SK-N-MC (cell line): ENCODE measurements at places on chromosomes 5 and 9.

DNA sequence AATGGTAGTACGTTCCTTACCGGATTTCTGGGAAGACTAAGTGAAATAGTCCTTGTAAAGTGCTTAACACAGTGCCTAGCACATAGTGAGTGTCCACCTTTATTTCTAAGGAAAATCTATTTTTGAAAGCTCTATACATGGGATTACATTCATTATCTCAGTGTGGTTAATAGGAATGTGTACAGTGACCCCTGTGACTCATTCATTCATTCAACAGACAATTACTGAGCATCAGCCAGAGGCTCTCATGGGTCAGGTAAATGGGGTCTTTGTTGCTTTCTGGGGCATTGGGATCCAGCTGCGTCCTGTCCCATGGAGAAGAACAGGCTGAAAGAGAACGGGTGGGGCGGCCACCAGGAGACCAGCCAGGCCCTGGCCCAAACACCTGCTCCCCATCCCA lies 226.2 kb upstream of the TBC1D2 start:
- no peak for DNase-seq

DNA sequence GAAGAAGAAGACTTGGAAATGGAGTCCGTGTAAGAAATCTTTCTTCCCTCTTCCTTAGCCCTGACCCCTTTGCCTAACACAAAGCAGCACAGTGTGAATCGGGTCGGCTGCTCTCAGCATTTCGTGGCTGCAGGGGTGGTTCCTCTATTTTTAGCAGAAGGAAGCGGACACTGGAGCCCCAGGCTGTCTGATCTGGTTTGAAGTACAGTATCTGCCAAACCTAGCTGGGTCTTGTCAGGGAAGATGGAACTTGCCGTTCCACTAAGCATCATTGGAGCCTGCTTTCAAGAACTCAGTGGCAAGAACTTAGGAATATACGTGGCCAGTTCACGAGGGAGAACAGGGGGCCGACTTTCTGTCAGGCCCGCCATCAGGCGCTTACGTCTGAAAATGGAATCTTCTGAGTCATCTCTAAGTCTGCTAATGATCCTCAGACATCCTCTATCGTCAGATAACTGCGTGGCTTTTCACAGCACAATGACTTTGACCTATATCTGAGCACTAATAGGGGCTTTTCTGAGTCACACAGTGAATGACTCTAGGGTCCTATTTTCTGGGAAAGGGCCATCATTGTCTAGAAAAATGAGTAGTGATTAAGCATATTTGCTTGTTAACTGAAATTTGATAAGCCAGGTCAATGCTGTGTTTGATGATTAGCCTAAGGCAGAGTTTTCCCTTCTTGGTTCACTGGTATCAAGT lies 43.3 kb upstream of the NCS1 start:
- no peak for DNase-seq

DNA sequence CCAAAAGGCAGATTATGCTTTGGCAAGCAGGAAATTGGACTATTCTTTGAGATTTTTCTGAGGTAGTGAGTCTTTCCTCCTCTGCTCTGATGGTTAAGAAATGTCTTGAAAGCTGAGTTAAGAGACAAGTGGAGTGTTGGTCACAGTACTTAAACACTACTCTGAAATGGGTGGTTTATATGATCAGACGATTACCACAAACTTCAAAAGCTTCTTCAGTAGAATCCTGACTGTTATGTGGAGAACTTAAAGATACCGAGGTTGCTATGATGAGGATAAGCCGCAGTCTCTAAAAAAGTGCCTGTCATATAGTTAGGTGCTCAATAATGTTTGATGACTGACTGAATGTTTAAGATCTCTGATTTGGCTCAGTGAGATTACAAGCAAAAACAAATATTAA lies 24.3 kb downstream of the GCNT4 start:
- DNase-seq = no peak

DNA sequence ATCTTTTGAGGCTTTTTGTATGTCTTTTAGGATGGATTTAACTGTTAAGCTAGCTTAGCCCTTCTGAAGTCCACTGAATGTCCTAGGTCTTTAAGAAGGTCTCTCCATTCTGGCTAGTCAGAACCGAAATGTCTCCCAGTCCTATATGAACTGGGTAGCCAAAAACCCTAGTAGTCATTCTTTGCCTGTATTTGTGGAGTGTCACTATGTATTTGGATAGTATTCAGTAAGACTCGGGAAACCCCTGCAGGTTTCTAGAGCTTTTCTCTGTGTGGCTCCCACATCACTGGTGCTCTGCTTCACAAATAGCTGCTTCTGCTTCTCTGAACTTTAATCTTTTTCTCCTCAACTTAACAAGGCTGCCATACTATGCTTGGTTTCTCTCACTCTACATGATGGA lies 68.0 kb downstream of the RIC1 start:
- DNase-seq = no peak

DNA sequence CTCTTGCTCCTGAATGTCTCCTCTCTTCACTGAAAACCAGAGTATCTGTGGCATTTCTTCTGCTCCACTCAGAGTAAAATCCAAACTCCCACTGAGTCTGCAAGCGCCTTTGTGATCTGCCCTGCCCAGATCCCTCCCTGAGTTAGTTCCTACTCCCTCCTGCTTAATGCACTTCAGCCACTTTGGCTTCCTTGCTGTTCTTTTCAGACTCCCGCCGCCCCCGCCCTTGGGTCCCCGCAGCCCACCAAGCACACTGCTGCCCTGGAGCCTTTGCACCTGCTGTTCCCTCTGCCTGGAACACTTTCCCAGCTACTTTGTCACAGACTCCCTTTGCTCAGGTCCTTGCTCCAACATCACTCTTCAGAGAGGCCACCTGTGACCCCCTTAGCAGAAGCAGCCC lies 127.2 kb upstream of the SLC25A48 start:
- no peak for DNase-seq

GRCh38 chr5:56481428-56482357 lies 248.6 kb upstream of the ANKRD55 start:
- no peak for DNase-seq

GRCh38 chr5:11048760-11049159 lies 287.7 kb upstream of the DAP start:
- DNase-seq = no peak

DNA sequence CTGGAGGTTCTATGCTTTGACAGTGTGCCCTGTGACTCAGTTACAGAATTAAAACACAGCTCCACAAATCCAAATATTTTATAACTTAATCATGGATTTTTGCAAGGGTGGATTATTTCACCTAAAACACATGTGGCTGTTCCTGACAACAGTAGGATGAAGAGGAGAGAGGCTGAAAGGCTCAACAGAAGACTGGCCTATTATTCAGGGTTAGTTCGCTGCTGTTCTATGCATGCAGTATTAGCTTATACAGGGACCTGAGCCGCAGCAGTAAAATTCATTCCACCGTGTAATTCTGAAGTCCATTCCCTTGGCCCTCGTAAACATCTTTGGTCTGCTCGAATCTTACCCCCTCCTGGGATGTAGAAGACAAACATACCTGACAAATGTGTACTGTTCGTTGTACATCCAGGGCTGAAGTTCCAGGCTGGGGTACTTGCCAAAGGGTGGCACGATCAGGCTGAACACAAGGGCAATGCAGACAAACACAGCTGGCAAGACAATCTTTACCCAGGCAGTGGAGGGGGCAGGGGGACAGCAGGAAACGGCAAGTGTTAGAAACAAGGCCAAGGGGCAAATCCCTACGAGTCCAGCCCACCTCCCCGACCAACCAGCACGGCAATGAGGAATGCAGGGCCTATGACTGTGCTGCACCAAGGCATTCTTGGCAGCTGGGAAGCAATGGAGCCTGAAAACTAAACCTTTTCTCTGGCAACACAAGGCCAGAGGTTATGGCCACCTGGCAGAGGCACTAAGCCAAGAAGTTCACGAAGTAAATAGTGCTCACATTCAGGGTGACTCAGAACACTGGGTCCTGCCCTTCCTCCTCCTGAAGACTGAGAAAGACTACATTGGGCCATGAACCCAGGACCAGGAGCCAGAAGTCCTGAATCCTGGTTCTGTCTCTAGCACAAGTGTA lies 46.8 kb downstream of the NIPSNAP3B start:
- DNase-seq = no peak

DNA sequence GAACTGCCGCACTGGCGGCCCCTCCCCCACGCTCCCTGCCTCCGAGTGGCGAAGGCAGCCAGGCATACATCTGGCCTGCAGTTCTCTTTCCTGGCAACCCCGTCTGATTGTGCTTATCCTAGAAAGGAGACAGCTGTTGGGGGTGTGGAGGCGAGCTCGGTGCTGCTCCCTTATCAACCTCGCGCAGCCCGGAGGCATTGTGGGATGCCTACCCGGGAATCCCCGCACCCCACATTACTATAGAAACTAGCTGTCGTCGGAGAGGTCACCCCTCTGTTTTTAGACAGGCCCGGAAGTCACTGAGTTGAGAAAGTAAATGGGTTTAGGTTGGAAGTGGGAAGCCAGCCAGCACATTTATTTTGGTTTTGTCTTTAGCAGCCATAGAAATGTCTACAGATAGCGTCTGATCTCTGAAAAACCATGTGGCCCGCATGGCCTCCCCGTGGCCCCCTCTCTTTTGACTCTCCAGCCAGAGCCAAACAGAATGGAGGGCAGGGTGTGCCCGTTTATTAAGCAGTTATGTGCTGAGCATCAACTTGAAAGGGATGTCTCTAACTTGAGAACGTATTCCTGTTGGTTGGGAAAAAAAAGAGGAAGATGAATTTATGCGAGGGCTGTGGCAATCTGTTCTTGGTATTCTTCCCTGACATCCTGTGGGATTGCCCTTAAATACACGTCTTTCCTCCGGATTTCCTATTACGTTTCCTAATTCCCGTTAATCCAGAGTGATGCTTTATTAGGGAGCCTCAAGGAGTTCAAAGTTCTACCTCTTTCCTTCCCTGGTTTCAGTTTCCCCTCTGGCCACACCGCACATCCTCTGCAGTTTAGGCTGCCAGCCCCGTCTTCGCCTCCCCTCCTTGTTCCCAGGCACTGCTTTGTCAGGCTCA lies 3.9 kb downstream of the STC2 start:
- no peak for DNase-seq

- no peak for DNase-seq
Observed at GRCh38 chr5:104932431-104932830, 1369.8 kb upstream of the NUDT12 start.

- DNase-seq = no peak
Observed at GRCh38 chr9:117887941-117888340, 183.7 kb downstream of the TLR4 start.

GRCh38 chr9:78707481-78707991 lies 410.6 kb downstream of the PSAT1 start:
- no peak for DNase-seq

DNA sequence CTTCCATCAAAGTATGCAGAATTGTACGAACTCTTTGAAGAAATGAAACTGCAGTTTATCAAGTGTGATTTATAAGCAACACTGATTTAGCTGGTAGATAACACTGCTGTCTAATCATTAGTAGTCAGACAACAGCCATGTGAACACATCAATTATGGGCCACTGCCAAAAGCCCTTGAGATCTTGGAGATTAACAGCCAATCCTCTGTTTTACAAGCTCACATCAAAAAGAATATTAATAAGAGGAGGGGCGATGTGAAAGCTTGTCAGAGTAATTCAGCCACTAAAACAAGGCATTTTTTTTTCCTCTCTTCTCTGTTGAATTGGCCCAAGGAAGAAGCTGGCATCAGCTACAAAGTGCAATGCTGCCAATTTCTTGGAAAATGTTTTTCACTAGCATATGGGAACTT lies 28.1 kb downstream of the ZNF608 start:
- DNase-seq = no peak

DNA sequence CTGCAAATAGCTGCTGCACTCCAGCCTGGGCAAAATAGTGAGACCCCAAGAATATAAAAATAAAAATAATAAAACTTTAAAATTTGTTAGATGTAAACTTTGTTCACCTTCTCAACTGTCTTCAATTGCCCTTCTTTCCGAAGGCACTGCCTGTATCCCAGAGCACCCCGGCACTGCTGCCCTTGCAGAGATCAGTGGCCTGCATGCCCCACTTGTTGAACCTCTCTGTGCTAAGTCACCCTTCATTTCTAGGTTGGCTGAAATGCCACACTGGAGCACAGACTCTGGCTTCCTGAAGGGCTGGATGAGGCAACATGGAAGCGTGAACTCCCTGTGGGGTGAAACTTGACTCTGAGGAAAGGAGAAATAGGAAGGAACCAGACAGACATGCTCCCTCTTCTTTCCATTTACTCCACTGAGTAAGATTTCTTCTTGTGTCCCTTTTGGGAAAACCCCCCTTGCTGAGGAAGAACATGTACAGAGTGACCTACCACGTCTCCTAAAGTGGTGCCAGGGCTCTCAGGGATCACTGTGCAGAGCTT lies 8.4 kb upstream of the JMY start:
- DNase-seq = no peak

GRCh38 chr9:33082538-33083326 lies 6.3 kb upstream of the SMU1 start:
- no peak for DNase-seq

- DNase-seq = no peak
Observed at GRCh38 chr9:6407778-6408177, 5.2 kb upstream of the UHRF2 start.

- no peak for DNase-seq
Observed at GRCh38 chr5:6545770-6546690, 86.8 kb downstream of the NSUN2 start.

- DNase-seq = no peak
Observed at GRCh38 chr5:172802112-172802511, 31.1 kb upstream of the DUSP1 start.

GRCh38 chr5:88691230-88691582 lies 191.8 kb downstream of the MEF2C start:
- DNase-seq = no peak
